Adrenal gland (tissue), 19 donors: ENCODE measurements at places on chromosomes 6 and 20.

GRCh38 chr6:797479-798077, 104.6 kb upstream of the EXOC2 start:
- peak; percentile 35 for DNase-seq

- DNase-seq, result no peak
Observed at GRCh38 chr6:160344271-160344670, 3.9 kb upstream of the SLC22A3 start.

DNA sequence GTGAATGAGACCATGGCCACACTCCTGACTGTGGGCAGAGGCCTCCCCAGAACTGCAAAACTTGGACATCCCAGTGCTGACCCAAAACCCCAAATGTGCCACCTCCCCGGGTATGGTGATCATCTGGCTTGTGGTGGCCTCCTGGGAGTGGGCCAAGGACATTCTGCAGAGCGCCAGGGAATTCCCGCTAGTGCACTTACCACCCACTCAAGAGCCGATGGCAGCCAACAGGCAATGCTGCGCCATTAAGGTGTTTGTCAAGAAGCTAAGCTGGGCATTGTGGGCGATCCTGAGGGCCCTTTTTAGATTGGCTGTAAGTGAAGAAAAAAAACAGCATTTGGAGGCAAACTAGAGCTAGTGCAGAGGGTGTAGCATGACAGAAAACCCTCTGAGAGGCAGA, 9.4 kb downstream of the MMP24 start:
- DNase-seq, result no peak

DNA sequence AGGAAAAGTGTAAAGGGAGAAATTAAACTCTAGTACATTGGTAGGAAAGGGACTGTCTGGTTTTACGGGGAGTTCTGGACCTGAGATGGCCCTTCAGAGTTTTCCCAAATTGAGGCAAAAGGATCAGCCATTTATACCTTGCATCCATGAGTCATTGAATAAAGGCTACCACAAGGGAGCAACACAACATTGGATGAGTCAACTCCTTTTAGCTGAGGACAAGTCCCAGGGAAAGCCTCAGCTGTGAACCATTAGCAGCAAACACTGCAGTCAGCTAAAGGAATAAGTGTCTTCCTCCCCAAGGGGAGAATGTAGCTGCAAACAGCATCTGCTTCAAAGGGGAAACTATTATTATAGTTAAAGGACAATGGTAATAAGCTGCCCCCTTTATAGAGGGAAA, 468.7 kb upstream of the ID4 start:
- DNase-seq, result no peak

DNA sequence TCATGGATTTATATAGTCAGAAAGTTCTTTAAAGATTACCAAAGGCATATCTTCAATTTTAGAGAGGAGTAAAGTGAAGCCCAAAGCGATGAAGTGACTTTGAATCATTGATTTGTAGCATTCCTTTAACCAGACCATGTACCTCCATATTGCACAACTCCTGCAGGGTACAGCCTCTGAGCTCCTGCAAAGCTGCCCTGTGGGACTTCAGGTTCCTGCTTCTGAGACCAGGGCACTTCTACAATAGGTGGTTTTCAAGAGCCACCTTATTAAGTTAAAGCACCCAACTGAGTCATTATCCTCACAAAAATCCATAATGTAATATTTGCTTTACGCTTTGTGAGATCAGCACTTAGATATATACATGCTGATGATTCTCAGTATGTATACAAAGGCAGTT, 270.7 kb upstream of the RGS17 start:
- DNase-seq, result no peak

- DNase-seq, result no peak
Observed at GRCh38 chr6:92538926-92539325, 880.4 kb downstream of the EPHA7 start.

- DNase-seq, result no peak
Observed at GRCh38 chr20:57291003-57291402, 24.6 kb upstream of the BMP7 start.

DNA sequence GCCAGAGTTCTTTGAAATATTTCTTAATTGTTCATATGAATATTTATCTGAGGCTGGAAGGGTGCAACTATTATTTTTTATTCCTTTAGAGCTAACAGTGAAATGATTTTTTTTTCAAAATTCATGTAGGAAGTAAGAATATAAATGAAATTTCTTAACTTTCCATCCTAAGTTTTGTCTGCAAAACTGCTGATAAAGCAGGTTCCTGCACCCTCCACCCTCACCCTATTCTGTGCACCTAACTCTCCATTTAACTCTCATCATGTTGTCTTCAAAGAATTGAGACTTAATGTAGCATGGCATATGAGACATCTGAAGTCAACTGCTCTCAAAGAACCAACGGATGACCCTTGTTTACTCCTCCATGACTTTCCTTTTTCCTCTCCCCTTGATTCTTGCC, 23.5 kb upstream of the MANEA start:
- DNase-seq, result no peak

DNA sequence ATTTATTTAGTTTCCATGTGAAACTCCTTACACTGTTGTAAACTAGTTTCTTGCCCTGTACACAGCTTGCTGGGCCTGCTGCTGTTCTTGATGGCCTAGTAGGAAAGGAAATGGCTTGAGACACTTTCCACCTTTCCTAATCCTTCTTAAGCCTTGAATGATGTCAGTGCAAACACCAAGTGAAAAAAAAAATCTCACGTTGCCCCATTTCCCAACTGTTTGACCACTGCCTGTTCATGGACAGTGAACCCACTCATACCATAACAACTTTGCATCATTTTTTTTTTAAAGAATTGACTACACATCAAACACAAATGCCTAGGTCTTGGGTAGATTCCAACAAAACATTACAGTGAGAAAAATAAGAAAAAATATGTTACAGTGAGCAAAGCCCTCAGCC, 653.6 kb upstream of the FLRT3 start:
- DNase-seq, result no peak

- DNase-seq, result no peak
Observed at GRCh38 chr6:34772940-34773339, 15.6 kb downstream of the SNRPC start.

GRCh38 chr6:64014595-64014994, 379.0 kb downstream of the PHF3 start:
- DNase-seq, result no peak

DNA sequence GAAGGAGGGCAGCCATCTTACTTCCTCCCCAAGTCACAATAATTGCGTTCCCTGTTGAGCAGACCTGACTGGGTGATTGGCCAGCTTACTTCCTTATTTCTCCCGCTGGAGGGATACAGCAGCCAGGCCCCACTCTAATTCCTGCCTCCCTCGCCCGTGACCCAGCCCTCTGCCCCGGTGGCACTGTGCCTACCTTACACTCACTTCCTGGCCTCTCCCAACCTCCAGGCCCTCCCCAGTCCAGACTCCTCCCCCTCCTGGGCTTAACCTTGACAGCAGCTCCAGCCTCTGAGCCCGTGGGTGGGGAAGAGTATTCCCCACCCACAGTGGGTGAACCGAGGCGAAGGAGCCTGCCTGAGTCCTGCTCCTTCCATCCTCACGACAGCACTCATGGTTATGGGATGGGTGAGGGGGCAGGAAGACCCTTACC, 3.0 kb downstream of the BAK1 start:
- DNase-seq, result peak; percentile 91

- no peak for DNase-seq
Observed at GRCh38 chr6:143225929-143226328, 165.2 kb downstream of the AIG1 start.

DNA sequence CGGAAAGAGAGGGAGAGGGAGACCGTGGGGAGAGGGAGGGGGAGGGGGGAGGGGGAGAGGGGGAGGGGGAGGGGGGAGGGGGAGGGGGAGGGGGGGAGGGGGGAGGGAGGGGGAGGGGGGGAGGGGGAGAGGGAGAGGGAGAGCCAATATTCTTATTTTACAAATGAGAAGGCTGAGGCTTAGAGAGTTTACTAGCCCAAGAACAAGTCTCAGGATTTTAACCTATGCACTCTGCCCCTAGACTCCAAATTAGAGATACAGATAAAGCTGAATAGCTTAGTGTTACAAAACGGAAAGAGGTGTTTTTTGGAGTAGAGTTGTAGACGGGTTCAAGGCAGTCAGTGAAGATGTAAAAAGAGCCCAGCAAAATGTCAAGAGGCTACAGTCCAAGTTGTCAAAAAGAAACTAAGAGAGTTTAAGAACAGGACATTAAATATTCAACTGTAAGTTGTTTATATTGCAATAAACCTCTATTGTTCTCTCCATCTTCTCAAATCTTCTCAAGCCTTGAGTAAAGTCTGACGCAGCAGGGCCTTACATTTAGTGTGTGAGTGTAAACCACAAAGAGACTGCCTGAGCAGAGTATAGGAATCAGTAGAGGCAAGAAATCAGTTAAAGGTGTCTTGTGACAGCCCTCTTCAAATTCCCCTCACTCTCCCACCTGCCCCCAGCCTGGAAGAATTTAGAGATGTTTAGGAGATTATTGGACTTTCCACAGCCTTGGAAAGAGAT, 34.9 kb upstream of the AKIRIN2 start:
- no peak for DNase-seq

DNA sequence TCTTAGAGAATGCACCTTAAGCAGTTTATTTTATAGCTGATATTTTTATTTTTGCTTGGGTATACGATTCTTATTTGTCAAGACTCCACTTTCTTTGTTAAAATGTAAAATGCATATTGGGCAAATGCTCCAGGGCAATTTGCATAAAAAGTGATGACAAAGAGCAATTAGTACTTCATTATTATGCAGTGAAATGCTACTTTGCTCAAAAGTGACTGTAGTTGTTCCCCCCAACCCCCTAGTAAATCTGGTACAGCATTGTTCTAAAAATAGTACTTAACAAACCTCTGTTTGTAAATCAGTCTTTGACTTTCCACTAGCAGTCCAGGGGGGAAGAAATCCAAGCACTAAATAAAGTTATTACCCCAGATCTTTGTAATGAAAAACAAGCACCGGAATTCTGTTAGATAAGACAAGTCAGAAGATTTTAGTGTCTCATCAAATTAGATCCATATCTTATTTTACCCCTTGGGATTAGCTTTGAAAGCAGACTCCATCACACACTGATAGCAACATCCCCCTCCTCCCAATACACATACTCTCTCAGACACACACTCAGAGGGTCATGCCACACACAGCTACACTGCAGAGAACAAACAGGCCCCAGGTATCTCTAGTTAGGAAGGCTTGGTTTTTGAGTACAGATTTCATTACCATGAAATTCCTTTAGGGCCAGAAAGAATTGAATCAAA, 32.9 kb upstream of the BACH2 start:
- DNase-seq, result no peak

DNA sequence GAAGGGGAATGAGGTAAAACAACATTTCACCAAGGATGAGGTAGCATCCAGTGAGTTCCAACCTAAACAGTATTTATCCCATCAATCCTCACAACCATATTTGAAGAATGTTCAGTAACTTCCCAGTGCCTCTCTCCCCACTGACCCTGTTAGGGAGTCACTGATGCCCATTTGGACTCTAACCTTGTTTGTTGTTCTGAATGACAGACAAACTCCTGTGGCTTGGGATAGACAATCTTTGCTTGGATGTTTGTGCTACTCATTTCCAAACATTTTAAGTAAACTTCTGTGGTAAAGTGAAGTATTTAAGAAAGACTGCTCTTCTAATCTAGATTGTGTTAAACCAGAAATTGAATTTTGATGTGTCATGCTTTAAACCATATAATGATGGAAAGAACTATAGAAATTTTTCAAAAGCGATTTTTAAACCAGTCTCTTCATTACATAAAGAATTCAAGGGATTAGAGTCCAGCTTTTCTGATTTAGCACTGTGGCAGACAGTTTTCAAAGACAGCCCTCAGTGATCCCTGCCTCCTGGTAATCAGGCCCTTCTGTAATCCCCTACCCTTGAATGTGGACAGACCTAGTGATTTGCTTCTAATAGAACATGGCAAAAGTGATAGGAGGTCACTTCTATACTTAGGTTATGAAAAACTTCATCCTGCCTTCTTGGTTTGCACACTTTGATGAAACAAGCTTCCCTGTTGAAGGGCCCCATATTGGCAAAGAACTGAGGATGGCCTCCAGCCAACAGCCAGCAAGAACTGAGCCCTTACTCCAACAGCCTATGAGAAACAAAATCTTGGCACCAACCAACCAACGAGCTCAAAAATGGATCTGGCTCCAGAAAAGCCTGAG, 191.6 kb downstream of the DST start:
- peak; percentile 67 for DNase-seq

DNA sequence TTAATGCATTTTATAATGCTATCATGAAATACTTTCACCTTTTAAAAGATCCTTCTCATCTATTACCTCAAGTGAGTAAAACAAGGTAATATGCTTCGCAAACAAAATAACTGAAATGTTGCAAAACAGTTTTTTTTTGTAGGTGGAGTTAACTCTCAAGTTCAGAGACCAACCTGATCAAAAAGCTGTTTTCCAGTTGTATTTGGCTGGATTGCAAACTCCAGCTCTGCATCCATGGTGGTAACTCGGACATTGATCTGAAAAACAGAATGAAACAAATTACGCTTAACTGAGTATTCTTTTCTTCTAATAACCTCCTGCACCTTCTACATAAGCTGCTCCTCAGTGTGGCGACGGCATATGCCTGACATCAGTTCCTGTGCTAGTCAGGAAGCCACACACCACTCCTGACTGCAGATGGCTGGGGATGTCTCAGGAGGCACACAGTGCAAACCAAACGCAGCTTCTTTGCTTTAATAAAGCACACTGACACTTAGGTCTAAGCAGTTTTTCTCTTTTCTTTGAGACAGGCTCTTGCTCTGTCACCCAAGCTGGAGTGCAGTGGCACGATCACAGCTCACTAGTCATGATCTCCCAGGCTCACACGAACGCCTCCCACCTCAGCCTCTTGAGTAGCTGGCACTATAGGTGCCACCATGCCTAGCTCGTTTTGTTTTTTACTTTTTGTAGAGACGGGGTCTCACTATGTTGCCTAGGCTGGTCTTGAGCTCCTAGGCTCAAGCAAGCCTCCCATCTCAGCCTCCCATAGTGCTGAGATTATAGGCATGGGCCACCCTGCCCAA, 29.9 kb downstream of the EZR start:
- DNase-seq, result no peak

DNA sequence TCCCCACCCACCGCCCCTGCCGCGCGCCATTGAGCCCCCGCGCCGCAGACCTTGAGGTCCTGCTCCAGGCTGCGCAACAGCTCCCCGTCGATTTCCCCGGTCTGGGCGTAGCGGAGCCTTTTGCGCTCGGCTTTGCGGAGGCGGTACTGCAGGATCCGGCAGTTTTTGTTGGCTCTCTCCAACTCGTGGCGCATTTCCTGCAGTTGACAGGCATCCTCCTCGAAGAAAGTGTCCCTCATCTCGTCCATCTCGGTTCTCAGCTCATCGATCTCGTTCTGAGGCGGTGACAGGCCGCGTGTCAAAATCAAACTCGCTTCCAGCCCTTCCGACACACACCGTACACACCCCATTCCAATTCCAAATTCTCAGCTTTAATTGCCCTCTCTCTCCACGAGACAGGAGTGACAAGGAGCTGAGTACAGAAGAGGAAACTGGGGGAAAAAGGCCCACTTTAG, 4.3 kb downstream of the MTCL3 start:
- peak; percentile 58 for DNase-seq
